NCI-H1105 (cell line): ENCODE measurements at places on chromosomes 12 and 14.

DNA sequence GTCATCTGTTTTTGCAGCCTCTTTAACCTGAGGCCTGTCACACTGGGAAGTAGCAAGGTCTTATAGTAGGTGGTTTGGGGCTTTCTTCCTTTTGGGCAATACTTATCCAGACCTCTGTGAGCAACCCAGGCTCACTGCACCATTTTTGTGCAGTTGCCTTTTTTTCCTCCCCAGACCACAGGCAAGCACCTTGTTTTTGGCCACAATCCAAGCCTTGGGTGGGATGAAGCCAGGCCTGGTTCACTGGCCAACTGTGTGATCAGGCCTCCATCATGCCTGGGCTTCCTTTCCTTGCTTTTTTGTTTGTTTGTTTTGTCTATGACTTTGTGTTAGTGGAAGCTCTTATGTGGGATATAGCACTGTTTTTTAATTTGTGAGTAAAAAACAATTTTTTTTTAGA lies 71.7 kb downstream of the DNAH10 start:
- DNase-seq = no peak

- no peak for DNase-seq
These were observed 39.6 kb downstream of the GUCY2C start for GRCh38 chr12:14656846-14657245.

DNA sequence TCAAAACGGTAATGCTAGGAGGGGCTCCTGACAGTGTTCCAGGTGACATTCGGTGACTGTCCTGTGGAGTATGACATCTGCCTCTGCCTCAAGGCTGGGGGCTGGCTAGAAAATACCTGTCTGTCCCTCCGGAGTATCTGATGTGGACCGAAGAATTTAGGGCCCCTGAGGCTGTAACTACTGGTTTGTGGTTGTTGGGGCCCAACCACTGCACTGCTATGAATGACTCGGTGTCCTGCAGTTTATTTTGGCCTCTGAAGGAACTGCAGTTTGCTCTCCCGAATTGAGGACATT lies 198.9 kb upstream of the CAND1 start:
- DNase-seq = no peak

GRCh38 chr12:1559676-1560091 lies 34.7 kb downstream of the FBXL14 start:
- DNase-seq = peak; percentile 35

DNA sequence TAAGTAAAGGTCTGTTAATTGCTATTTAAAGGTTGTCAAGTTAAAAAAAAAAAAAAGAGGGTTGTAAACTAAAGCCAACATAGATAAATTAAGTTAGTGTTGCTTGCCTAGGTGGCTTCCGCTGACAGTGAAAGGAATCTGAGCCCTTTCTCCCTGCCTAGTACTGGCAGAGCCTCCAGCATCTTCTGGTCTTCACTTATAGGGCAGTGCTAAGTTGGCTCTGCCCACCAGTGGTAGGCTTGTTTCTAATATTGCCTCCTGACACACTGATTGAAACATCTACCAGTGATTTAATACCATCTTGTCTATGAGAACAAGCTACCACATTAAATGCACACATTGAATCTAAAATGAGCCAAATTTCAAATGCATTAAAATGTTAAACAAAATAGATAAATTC lies 39.7 kb downstream of the PLEKHA5 start:
- no peak for DNase-seq
